ENCODE measurements at places on chromosomes 3 and 15.

DNA sequence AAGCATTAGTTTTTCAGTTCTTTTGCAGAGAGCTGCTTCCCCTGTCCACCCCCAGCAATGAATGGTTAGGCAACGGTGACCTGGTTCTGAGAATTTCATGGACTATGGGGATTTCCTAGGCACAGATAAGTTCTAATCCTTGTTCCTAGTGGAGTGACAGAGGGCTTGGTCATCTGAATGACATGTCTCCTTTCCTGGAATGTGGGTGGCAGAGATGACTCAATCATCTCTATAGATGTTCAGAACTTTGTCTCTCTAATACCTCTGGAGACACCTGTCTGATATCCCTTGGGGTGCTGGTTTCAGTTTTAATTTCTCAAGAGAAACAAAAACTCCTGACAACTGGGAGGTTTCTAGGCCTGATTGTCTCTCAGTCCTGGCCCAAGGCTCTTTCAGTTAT is 10.4 kb downstream of the PLA2G4E start:
- no peak for DNase-seq

- DNase-seq, result no peak
These were observed 28.9 kb downstream of the C3orf20 start for GRCh38 chr3:14703791-14704190.

DNA sequence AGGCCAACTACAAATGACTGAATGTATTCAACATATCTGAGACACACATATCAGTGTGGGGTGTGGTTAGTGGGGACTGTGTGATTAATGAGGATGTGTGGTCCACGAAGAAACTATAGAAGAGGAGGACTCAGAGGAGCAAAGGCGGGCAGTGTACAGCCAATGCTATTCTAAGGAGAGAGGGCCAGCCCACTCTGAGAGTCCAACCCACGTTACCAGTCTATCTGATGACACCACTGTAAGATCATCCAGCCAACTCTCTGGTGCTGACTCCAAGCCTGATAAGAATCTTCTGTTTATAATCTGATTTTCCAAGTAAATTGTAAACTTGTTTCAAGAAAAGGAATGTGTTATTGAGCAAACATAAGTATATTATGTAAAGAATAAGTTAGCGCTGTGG is 47.2 kb downstream of the MCF2L2 start:
- DNase-seq, result no peak

DNA sequence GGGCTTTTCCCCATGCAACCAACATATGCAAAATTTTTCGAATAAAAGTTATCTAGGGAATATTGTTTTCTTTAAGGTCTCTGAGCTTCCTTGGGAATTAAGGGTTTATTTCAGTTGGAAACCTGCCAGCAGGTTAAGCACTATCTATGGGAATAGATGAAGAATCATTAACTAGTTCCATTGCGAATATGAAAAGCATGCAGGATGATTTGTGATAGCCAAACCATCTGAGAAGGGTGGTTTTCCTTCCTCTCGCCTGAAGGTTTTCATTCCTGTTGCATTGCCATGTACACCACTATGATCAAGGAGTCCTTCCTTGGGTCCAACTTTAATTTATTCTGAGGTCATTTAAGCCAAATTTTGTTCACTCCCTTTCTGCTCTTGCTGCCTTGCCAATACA is 184.9 kb downstream of the NR2F2 start:
- DNase-seq, result no peak

DNA sequence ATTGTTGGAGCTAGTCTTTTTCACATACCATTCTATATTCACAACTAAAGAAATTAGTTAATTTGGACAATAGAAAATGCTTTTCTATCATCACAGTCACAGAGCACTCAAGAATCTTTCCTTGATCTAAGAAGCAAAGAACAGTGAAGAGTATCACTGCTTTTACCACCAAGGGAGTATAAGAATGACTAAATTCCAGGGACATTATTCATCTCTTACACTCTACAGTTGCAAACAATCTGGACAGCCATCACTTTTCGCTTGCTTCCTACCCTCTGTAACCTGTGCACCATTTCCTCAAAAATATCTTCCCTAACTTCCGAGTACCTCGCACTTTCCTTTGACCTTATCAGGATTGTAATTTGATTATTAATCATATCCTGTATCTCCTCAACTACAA is 359.5 kb upstream of the TMCO5A start:
- DNase-seq, result no peak

- DNase-seq, result peak; percentile 65
These were observed at the start of gene PHLDB2 for GRCh38 chr3:111859061-111859973. Gene PHLDB2, plus strand, starts transcription at chr3:111859265. Its CDS starts 24,813 bp downstream, at chr3:111884078.

DNA sequence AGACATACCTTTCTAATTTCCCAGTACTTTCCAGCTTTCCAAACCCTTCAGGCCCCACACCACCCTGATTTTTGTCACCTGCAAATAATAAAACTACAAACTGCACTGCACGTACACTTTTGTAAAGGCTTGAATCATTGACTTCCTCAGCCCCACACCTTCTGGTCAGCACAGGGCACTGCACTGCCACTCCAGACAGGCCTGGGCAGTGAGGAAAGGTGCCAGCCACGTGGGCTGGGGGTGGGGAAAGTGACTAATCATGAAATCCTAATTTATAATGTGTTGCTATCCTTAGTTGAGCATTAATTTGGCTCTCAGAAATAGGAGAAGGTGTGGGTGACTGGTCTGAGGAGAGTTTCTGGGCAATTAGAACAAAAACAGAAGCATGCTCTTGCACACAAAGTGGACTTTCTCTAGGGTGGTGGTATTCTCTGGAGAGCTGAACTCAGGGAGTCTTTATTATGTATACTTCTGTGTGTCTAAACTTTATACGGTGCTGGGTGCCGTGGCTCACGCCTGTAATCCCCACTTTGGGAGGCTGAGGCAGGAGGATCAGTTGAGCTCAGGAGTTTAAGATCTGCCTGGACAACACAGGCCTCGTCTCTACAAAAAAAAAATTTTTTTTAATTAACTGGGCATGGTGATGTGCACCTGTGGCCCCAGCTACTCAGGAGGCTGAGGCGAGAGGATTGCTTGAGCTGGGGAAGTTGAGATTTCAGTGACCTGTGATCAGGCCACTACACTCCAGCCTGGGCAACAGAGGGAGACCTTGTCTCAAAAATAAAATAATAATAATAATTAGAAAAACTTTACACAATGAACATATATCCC is 58.2 kb upstream of the FLNB start:
- no peak for DNase-seq

DNA sequence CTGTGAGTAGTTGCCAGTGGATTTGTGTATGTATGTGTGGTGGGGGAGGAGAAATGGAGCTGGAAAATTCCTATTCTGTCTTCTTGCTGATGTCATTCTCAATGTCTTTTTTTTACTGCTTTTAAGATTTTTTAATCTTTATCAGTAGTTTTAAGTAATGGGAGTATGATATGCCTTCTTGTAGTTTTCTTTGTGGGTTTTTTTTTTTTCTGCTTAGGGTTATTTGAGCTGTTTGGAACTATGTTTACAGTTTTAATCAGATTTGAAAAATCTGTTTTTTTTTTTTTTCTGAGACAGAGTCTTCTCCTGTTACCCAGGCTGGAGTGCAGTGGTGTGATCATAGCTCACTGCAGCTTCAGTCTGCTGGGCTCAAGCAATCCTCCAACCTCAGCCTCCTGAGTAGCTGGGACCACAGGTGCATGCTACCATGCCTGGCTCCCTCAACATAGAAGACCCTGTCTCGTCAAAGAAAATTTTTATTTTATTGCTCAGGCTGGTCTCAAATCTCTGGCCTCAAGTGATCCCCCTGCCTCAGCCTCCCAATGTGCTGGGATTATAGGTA is 37.1 kb downstream of the RPL39L start:
- no peak for DNase-seq

DNA sequence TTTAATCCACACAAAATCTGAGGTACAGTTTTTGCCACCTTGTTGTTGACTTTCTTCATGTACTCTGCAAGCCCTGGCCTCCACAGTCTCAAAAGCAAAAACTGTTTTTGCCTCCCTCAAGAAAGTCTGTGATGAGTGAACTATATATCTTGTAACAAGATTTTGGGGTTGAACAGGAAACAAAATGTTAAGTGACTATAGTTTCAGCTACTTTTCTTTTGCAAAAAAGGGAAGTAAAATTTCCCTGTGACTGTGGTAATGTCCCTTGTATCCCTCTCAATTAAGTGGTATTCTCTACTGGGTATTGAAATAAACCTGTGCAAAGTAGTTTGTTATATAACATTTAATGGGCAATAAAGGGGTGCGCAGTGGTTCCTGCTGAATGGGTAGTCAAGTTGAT is 21.3 kb upstream of the SCAANT1 start:
- no peak for DNase-seq

GRCh38 chr3:124037326-124037725 is 45.4 kb upstream of the ROPN1 start:
- DNase-seq, result no peak

DNA sequence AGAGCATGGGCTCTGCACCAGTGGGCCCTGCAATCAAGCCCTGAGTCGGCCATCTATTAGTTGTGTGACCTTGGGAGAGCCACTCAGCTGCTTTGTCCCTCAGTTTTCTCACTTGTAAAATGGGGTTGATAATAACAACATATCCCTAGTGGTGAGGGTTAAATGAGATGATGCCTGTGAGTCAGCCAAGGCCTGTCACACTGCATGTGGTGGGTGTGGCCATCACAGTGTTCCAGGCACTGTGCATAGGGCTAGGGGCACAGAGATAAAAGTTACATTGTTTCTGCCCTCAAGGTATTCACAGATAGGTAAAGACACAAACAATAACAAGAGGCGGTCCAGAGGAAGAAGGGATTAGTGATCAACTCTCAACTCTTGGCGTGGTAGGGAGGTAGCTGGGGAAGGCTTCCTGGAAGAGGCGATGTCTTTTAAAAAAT is 19.5 kb downstream of the SMAD6 start:
- no peak for DNase-seq

DNA sequence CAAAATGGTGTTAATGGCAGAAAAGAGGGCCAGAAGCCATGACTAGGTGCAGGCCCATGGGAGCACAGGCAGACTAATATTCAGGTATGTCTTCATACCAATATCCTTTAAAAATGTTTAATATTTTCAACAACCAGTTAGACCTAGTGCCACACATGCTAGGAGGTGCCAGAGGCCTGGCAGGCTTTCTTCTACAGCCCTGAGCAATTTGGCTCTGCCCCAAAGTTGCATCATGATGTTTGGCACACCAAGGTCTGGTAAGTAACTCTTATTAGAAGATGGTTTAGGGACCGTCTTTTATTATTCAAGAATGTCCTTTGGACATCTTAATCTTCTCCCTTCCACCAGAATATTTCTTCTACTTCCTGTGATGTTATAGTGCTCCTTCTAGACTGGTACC is 34.8 kb downstream of the MITF start:
- DNase-seq, result no peak

DNA sequence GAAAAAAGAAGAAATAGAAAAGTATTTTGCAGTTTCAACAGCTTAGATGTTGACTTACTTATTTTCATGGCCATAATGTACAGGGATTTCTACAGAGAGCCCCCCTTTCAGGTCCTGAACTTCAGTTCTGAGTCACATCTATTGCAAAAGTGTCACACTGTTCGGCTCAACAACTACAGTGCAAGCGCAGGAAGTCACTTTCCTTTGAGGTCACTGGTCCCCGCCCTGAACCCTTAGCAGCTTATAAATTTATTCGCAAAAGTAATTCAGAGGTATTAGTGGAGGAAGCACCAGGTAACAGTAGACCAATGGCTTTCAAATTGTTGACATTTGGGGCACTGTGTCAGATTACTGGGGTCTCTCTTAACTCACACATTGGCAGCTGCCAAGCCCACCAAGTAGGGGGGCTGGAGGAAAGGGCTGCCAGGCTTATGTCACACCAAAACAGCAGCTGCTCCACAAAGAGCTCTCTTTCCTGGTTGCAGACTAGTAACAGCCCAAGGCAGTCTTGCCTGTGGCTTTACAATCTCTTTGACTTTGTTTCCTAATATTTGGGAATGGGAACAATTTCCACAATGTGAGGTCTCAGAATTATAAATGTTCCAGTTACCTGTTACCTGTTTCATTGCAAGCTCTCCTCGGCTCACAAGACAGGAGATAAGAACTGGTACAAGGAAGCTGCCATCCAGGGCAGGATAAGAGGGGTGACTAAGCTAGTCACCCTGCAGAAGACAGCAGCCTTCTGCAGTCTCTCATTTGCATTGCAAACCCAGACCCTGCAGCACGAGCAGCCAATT is 130.2 kb upstream of the STRIT1 start:
- no peak for DNase-seq

- DNase-seq, result no peak
These were observed 71.4 kb upstream of the WDR72 start for GRCh38 chr15:53830707-53831386.
